ENCODE measurements at places on chromosomes 2 and 18.

DNA sequence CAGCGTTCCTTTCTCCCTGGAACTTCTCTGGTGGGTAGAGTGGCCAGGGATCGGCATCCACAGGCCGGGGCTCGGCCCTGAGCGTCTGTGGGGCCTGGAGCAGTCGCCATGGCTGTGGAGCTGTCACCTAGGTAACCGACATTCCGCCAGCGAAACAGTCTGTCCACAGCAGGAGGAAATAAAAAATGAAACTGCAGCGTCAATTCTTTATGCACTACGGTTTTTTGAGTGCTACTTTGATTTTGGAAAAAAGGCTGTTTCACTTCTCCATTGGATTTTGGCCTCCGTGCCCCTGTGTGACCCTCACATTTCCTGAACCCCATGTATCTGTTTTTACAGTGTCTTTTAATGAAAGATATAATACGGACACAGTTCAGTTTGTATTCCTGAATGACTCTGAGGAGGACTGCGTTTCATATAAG is 163.4 kb downstream of the LDLRAD4 start:
- DNase-seq = no peak

DNA sequence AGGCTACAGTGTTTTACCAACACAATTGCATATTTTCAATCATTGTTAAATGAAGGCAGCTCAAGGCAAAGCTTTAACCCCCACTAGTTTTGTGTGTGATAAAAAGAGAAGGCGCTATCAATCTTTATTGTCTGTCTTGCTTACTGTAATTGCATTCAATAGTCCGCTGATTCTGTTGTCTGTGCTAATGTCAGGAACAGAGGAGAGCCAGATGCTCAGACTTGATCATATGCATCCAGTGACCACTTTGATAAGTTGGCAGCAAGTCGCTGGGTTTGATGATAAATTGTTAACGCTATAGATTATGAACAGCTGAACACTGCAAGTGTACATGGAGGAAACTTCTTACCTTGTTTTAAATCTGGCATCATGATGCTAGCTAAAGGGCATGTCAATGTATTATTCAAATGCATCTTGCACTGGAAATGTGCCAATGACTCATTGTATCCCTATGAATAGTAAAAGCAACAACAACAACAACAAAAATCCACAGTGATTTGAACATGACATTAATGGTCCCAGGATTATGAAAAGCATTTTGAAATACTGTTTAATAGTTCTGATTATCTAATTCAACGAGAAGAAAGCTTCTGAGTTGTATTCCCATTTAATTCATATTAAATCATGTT is 423.5 kb upstream of the FANCL start:
- DNase-seq = no peak

DNA sequence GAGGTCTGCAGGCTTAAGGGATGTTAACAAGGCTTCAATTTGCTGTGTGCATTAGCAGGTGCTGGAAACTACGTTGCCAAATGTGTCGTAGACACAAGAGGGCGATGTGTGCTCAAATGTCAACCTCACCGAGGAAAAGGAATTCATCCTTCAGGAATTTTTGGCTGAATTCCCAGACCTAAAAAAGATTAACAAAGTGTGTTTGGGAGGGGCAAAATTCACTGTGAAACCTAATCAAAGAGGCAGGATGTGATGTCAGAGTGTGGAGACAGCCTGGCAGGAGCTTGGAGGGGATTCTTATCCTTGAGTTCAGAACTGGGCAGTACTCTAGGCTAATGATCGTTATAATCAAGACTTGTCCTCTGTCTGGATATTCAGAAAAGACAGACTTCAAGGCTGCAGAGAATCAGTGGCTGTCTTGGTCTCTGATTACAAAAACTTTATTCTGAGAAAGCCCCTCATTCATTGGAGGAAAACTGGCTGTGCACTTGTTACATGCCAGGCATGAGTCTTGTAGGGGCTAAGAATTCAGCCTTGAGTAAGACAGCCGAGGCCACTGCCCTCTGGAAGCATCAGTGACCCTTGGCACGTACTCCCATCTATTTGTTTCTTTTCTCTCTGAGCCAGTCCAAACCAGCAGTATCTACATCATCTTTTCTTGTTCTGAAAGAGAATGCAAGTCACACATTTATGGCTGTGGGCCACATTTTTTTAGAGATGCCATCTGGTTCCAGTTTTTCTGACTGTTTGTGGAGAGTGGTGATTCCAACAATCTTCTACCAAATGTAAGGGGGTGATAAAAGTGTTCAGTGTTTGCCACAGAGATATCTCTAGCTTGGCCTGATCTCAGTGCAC is 18.7 kb upstream of the SCYGR1 start:
- peak; percentile 74 for DNase-seq

GRCh38 chr2:101272045-101272784 is 19.5 kb downstream of the CNOT11 start:
- DNase-seq = no peak

DNA sequence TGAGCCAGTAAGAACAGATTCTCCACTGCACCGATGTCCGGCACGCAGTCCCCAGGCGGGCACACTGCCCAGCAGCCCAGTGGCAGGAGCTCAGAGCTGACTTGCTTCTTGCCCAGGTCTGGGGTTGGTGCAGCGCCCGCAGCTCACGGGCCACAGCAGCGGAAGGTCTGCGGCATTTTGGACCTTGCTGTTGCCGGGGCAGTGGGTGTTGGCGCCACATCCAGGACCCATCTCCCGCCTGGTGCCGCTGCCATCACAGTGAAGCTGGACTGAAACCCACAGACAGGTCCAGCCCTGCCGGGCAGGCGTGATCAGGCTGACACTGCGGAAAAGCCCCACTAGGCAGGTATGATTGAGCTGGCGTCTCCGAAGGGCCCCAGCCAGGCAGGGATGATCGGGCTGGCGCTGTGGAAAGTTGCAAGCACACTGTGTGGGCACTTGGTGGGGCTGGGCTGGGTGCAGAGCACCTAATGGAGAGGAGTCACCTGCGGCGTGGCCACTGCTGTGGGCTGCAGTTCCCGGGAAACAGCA is 75.5 kb downstream of the SLC66A2 start:
- DNase-seq = no peak

- no peak for DNase-seq
These were observed 460.0 kb upstream of the MYT1L start for GRCh38 chr2:2791031-2791430.

DNA sequence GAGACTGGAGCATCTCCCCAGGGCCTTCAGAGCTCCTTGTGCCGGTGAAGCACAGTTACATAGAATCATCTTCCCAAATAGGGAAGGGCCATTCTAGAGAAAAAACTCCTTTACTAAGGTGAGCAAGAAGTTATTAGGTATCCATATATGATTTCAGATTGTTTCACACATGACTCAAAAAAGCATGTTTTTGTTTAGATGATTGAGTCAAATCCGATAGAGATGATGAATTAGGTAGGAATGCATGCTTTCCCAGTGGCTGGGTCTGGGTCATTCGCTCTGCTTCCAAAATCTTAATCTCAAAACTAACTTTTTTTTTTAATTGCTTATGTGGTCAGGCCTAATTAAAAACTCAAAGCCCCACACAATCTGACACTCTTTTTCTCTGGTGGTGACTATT is 3.8 kb downstream of the NT5C1B start:
- no peak for DNase-seq

DNA sequence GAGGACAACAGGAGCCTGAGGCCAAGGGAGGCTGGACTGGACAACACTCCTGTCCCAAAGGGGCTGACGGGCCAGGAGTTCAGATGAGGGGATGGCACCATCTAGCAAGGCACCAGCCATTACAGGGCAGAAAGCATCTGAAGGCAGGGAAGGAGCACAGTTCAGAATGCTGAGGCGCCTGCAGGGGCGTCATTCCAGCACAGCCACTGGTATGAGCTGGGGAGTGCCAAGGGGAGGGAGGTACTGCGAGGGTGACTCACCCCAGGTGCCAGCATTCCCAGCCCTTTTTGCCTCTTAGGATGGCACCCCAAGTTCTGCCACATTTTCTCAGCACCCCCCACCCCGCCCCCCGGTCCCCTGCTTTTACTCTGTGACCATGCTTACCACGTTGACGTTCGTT is 129.8 kb upstream of the EPAS1 start:
- DNase-seq = no peak

DNA sequence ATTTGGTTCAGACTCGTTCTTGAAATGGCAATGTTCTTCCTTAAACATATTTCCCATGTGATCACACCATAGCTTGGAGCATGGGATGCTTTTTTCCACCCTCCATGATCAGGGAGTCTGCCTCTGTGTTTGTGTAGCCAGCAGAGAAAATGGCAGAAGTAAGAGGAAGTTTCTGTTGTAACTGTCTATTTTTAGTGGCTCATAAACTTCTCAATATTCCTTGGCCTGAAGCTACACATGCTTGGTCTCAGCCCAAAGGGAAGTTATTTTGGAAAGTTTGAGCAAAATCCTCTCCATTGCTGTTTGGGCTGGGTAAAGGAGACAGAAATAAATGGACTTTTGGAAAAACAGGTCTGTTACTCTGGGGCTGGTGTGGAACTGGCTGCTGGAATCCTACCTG is 33.4 kb upstream of the ITGA6 start:
- DNase-seq = no peak

DNA sequence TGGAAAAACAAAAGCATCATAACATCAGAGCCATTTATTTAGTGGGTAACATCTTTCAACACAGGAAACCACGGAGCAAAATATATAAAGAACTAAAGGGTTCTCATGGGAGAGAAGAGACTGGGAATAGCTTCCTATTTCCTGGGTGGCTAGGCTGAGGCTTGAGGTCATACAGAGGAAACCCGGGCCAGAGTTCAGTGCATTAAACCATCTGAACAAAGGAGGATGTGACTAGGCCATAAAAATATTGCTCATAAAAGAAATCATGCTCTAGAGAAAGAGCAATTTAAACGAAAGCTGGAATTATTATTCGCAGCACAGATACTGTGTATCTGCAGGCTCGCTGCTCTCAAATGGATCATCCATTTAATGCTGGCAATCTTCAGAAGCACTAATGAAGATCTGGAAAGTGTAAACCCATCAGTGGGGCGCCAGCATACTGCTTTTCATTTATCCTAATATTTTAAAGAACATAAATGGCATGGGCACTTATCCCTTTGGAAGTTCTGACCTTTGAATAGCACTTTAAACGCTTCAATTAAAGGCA is 83.3 kb downstream of the GALNT14 start:
- no peak for DNase-seq

DNA sequence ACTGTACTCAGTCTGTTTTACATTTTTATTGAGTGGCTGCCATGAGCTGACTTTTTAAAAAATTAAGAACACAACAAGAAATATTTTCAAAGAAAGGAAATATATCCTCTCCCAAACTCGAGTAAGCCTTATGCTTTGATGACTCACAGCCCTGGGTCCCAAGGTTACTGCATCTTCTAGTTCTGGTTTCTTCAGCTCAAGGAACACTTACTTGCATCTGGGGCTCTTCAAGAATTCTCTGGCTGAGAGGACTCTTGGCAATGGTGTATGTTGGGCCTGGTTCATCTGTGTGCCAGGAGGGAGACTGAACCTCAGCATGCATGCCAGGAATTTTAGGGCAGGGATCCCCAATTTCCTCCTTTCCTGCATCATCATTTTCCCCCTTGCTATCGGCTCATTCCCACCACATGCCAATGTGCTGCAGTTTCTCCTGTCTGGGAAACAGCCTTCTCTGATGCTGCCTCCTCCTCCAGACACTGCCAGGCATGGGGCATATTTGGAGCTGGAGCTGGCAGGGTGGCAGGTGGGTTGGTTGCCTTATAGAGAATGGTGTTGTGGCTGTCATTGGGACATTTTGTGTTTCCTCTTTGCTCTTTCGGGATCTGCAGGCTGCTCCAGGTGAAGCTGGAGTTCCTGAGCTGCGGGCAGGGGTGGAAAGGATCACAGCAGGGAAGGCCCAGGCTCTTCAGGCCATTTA is 192.2 kb upstream of the HS6ST1 start:
- DNase-seq = no peak

GRCh38 chr2:196849895-196850294 is 40.7 kb upstream of the C2orf66 start:
- DNase-seq = no peak

- DNase-seq = peak; percentile 26
These were observed 51.8 kb downstream of the WDR7 start for GRCh38 chr18:56702946-56703345.

DNA sequence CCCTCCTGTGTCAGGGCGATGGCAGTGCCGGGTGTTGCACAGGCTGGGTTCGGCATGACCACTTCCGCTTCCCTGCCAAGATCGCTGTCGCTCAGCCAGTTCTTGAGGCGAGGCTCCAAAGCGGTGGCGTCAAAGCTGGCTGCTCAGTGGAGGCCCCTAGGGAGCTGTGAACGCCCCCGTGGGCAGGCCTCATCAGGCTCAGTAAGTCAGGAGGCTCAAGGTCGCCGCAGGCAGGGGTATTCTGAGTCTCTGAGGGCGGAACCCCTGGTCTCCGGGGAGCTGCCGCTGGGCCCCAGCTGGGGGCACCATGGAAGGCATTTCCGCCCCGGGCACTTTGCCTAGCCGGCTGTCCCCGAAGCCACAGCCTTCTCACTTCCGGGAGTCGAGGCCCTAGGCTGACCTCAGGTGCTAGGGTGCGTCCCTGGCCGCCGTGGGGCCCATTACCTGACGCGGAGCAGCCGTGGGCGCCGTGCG is 210.4 kb downstream of the SOCS6 start:
- DNase-seq = no peak

DNA sequence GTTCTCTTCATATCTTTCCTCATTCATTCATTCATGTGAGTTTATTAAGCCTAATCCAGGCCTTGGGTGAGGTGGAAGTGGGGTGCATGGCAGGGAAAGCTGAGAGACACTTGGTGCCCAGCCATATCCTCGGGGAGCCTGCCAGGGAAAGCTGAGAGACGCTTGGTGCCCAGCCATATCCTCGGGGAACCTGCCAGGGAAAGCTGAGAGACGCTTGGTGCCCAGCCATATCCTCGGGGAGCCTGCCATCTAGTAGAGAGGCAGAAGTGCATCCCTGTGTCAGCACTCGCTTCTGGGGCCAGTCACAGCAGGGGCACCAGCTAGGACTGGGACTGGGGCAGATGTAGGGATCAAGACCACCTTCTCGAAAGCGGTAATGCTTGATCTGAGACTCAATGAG is 39.4 kb downstream of the DDX18 start:
- no peak for DNase-seq

- no peak for DNase-seq
These were observed 276.0 kb downstream of the NCKAP5 start for GRCh38 chr2:133292259-133292658.

- DNase-seq = peak; percentile 42
These were observed 449 bp upstream of the ATRAID start for GRCh38 chr2:27211241-27211942.

- DNase-seq = no peak
These were observed 414.4 kb upstream of the ETAA1 start for GRCh38 chr2:66982766-66983165.

- no peak for DNase-seq
These were observed 37.2 kb upstream of the ID2 start for GRCh38 chr2:8644605-8645175.

- peak; percentile 14 for DNase-seq
These were observed 140.6 kb upstream of the GLI2 start for GRCh38 chr2:120594856-120595685.
